ENCODE measurements at places on chromosomes 6 and 20. TPM values are rescaled to one million over a fixed set of nuclear protein-coding genes. Genes with fewer than 3 reads are reported as not detected.

BEND6 gene
- 1.2 TPM for total RNA-seq

STX16 gene
- 28.5 TPM for total RNA-seq

DLL1 gene
- 3.3 TPM for total RNA-seq

TDRD6 gene
- total RNA-seq, result 0.08 TPM

ULBP2 gene
- 0.10 TPM for total RNA-seq

NFS1 gene
- 48.5 TPM for total RNA-seq

BHLHE23 gene
- total RNA-seq, result not detected
